ENCODE measurements at places on chromosomes 5 and 9.

DNA sequence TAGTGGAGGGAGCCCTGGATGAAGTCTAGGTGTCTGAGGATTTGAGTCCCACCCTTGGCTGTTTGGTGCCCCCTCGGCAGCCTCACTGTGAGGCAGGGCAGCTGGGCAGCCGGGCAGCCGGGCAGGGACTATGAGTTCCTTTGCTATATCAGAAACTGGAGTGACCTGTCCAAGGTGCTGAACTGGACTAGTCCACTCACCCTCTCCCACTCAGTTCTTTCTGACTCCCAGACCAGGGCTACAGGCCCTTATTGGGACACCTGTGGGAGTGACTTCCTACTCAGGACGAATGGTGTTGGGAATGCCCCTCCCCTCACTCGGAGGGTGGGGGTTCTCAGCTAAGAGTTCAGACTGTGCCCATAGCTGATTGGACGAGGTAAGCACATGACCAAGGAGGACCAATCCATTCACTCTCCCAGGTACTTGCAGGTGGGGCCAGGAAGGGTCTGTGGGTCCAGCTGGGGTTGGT, 34.1 kb upstream of the RAPGEF1 start:
- DNase-seq = peak; percentile 52

GRCh38 chr9:113559834-113560800, 96.6 kb downstream of the RGS3 start:
- no peak for DNase-seq

DNA sequence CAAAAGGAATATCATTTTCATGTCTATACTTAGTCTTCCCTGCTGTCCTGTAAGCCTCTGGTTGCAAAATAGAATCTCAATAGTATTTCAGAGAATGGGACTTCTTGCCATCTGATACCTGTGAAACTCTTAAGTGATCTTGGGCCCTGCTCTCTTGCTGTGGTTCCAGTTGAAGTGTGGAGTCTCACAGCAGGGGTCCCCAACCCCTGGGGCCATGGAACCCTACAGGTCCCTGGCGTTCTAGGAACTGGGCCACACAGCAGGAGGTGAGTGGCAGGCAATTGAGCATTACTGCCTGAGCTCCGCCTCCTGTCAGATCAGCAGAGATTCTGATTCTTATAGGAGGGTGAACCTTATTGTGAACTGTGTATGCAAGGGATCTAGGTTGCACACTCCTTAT, 65.9 kb downstream of the ZSWIM6 start:
- DNase-seq = no peak

DNA sequence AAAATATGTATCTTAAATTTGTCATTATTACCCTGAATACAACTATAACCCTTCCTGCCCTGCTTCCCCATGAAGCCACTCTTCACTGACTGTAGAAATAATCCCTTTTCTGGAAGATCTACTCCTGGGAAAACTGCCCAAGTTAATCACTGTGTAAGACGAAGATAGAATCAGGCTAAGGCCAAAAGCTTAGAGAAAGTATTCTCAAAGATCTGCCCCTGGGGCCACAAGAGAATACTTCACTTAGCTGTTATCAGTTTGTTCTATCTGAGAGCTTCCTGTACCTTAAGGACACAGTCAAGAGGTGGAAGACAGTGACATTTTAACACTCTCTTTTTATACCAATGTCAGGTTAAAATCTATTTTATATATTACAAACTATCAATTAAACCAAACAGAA, 33.8 kb downstream of the RNF145 start:
- peak; percentile 32 for DNase-seq

DNA sequence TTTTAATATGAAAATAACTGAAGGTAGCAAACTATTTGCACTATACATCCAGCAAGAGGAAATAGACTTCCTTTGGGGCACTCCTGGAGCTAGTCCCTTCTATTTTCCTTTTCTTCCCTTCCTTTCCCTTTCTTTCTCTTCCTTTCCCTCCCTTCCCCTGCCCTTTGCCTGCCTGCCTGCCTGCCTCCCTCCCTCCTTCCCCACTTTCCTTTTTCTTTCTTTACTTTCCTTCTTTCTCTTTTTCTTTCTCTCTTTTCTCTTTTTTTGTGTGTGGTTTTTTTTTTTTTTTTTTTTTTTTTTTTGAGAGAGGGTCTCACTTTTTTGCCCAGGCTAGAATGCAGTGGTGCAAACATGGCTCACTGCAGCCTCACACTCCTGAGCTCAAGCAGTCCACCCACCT, 17.3 kb upstream of the CXXC5 start:
- no peak for DNase-seq

DNA sequence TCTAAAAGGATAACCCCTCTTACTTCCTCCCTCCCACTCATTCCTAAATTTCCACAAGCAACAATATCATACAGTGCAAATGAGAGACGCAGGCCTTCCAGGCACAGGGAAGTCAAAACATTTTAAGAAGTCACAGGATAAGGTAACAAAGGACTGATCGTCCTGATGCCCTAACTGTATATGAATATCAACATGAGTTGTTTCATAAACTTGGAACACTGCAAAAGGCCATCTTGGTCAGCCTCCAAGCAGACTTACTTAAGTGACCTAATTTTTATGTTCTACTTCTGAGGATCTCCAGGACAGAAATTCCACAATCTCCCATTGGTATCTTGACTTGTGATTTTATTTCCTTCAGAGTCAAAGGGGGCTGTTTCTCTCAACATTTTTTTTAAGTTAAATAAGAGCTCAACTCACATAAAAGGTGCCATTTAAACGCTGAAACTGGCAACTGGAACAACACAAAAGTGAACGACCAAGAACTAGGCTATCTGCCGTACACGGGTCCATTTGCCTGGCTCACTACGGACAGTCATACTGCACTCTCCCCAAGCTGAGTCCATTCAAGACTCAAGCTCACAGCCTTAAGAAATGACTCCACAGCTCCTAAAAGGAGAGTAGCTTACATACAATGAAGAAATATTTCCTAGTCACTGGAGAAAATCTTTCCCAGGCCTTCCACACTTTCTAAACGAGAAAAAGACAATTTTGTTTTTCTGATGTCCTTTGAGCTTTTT, 71.3 kb downstream of the LHFPL2 start:
- DNase-seq = no peak

Data from astrocyte of the spinal cord (primary cell).